ENCODE measurements at places on chromosomes 11 and 22. TPM values are rescaled to one million over a fixed set of nuclear protein-coding genes. Genes with fewer than 3 reads are reported as not detected.

GRCh38 chr11:1896923-1897322, 5.2 kb upstream of the PRR33 start:
- DNase-seq, result no peak

DNA sequence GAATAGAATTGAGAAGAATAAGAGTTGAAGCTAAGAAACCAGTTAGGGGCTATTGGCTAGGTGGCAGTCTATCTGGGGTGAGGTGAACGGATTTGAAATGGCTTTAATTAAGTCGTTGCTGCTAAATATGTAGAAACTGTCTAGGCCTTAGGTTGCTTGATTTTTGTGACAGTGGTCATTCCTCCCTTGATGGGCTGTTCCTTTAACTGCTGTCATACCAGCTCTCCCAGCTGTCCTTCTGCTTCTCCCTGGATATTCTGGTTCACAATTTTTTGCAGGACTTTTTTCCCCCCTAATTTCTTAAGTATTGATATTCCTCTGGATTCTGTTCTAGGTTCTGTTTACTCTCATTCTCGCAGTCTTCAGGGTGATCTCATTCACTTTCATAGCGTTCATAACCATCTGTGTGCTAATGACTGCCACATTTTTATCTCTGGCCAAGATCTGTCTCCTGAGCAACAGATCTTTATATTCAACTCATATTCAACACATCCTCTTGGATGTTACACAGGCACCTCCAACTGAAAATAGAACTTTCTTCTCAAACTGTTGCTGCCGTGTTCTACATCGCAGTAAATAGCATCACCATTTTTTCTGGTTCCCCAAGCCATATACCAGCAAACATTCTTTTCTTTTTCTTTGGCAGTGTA, 134.1 kb downstream of the UVRAG start:
- peak; percentile 69 for DNase-seq

DNA sequence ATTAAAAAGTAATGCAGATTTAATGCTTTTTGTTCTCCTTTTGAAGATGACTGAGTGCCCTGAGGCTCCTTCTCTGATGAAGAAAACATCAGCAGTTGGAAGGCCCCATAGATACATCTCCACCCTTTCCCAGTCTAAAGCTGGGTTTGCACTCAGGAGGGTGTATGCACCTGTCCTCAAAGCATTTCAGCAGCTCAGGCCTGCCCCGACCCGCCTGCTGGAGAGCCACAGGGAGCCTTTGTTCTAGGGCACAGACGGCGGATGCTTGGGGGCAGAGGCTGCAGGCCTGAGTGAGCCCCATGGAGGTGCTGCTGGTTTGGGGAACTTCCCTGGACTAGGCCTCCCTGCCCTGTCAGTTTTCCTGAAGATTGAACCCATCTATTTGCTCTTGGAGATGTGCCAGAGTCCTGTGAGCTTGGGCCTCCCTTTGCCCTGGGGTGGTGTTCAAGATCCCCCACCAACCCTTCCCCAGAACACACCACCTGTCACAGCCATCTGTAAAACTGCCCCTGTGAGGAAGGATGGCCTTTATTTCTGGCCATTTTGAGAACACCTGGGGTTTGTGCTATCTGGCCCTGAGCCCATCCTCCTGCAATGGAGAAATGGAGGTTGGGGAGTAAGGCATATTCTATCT, 160.0 kb downstream of the NAV2 start:
- no peak for DNase-seq

DNA sequence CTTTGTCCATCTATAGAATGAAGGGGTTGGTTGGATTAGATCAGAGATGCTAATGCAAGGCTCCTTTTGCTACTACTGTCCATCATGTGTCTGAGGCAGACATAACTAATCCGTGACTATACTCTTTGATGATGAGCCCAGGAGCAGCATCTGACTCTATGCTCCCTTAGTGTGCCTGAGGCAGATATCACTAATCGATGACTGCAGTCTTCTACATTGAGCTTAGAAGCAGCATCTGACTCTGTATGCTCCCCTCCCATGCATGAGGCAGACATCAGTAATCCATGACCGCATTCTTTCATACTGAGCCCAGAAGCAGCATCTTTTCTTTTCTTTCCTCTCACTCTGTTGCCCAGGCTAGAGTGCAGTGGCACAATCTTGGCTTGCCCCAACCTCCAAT, 4.2 kb downstream of the TCN2 start:
- DNase-seq, result peak; percentile 57

DNA sequence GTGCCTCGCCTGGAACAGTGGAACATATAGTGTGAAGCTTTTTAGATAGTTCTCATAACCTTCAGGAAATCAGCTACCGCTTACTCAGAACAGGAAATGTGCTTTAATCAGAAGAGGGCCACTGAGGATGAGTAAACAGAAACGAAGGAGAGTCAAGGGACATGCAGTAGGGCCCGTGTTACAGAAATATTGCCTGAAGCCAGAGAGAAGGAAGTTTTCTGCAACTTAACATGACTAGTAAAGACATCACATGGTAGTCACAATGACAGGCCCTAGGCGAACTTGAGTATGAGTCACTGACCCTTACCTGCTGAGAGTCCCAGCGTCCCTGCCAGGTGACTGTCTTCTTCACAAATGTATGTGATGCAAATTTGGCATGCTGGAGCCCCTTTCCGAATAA, 39.4 kb downstream of the CARD18 start:
- no peak for DNase-seq

DNA sequence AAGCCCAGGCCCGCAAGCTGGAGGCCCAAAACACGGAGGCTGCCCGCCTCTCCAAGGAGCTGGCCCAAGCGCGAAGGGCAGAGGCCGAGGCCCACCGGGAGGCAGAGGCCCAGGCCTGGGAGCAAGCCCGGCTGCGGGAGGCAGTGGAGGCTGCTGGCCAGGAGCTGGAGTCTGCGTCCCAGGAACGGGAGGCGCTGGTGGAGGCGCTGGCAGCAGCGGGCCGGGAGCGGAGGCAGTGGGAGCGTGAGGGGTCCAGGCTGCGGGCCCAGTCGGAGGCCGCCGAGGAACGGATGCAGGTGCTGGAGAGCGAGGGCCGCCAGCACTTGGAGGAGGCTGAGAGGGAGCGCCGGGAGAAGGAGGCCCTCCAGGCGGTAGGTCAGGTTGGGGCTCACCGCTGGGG, 4.8 kb downstream of the CCDC88B start:
- DNase-seq, result no peak

GRCh38 chr11:6318204-6318603, 2.1 kb downstream of the CAVIN3 start:
- DNase-seq, result no peak

DNA sequence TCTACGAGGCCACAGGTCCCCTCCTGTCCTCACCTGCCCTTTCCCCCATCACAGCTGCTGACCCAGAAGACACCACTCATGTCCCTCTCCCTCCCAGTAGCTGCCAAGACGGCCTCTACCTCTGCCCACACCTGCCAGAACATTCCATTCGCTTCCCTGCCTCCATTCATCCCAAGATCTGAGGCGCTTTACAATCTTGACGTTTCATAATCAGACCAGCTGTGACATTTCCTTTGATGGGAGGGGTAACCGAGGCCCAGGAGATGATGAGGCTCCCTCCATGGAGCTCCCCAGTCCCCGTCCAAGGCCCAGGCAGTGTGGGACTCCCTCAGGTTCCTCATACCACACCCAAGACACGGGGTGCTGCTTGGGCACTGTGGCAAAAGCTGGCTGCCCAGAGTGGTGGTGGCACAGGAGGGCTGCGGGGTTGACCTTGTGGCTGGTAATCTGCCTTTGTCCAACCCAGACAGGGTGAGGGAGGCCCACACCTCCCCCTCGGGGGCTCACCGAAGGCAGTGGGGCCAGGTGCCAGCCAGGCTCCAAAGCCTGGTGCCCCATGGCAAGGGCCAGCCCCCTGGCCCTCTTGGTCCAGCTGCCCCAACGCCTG, 17.3 kb downstream of the PHLDA2 start:
- no peak for DNase-seq

Gene ZBTB16
- not detected for total RNA-seq

Gene CDHR5
- total RNA-seq, result not detected

Gene PHRF1
- total RNA-seq, result 27.7 TPM

Data from GM23248 (cell line).